ENCODE measurements at places on chromosomes 11 and 22. TPM values are rescaled to one million over a fixed set of nuclear protein-coding genes. Genes with fewer than 3 reads are reported as not detected.

CCDC88B gene
- total RNA-seq = 5.9 TPM

B3GAT3 gene
- total RNA-seq = 46.4 TPM

FJX1 gene
- total RNA-seq = 6.1 TPM

- DNase-seq = no peak
Observed at GRCh38 chr22:17949642-17950473, 74.5 kb downstream of the MICAL3 start.

GRCh38 chr11:9663699-9664275 lies at the start of gene SWAP70:
TSS of gene SWAP70 (plus strand) at chr11:9664077. CDS start at chr11:9664180, 103 bp downstream.
- peak; percentile 90 for DNase-seq

GRCh38 chr11:86034710-86035109 lies 34.2 kb downstream of the PICALM start:
- no peak for DNase-seq

DNA sequence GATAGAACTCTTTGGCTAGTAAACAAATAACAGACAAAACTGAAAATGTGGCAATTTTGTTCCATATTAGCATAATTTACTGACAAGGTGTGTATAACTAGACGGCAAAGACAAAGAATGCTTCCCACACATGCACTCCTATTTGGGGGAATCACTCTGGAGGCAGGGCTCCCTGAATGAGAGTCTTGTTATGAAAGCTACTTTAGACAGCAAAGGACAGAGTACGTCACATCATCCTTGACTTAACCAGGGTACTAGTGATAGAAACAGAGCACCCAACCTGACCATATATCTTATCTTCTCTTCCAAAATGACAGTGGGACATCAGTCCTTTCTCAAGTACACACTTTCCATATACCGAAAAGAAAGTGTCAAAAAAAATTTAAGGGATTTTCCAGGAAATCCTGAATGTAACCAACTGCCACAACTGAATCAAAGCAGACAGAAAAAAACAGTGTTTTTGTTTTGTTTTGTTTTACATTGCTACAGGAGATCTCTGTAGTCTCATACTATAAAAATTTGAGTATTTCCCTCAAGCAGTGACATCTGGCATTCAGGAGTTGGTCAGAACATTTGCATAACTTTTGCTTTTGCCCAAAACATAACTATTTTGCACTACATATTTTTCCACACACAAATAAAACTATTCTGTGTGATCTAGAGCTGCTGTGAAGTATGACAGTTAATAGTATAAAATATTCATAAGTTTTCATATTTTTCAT lies 98.9 kb downstream of the ARHGAP20 start:
- DNase-seq = no peak

- no peak for DNase-seq
Observed at GRCh38 chr11:109416601-109417000, 5.4 kb upstream of the C11orf87 start.
